ENCODE measurements at places on chromosomes 4 and X. TPM values are rescaled to one million over a fixed set of nuclear protein-coding genes. Genes with fewer than 3 reads are reported as not detected.

The POU3F4 gene
- not detected for total RNA-seq

The TMEM156 gene
- total RNA-seq: 0.26 TPM

The MAGEA11 gene
- not detected for total RNA-seq

The IL15 gene
- total RNA-seq: 14.9 TPM

The TEX11 gene
- under 0.01 TPM for total RNA-seq

The F8A3 gene
- total RNA-seq: 0.99 TPM

The ARSJ gene
- total RNA-seq: 30.8 TPM

The VCX gene
- total RNA-seq: not detected

The SYTL5 gene
- total RNA-seq: 1.5 TPM

Data from fibroblast of lung (primary cell).